HEK293T (cell line): ENCODE measurements at places on chromosomes 2 and 18.
A peak's percentile ranks its signal among the peaks of the same experiment; 100 is the strongest.

GRCh38 chr2:135762530-135762929 lies 20.9 kb downstream of the UBXN4 start:
- no peak for DNase-seq

GRCh38 chr2:66714610-66715009 lies 279.7 kb downstream of the MEIS1 start:
- DNase-seq: no peak

GRCh38 chr2:70467831-70468779 lies 85.5 kb downstream of the TGFA start:
- no peak for DNase-seq

- DNase-seq: no peak
Measured at GRCh38 chr2:104635608-104636007, 218.3 kb upstream of the POU3F3 start.

DNA sequence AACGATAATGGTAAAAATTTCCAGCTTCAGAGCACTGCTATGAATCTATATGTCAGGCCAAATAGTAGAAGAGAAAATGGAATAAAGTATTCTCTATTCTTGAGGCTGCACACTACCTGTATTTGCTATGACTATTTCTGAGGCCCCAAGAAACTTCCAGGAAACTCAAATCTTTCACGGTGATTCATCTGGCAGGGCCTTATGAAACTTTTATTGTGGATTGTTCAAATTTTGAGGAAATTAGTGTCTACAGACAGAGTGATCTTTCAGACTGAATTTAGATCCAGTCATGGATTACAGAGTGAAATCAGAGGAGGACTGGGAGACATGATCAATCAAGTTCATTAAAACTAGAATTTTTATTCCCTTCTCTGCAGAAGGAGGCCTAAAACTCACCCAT lies 4.1 kb upstream of the VSNL1 start:
- DNase-seq: no peak

DNA sequence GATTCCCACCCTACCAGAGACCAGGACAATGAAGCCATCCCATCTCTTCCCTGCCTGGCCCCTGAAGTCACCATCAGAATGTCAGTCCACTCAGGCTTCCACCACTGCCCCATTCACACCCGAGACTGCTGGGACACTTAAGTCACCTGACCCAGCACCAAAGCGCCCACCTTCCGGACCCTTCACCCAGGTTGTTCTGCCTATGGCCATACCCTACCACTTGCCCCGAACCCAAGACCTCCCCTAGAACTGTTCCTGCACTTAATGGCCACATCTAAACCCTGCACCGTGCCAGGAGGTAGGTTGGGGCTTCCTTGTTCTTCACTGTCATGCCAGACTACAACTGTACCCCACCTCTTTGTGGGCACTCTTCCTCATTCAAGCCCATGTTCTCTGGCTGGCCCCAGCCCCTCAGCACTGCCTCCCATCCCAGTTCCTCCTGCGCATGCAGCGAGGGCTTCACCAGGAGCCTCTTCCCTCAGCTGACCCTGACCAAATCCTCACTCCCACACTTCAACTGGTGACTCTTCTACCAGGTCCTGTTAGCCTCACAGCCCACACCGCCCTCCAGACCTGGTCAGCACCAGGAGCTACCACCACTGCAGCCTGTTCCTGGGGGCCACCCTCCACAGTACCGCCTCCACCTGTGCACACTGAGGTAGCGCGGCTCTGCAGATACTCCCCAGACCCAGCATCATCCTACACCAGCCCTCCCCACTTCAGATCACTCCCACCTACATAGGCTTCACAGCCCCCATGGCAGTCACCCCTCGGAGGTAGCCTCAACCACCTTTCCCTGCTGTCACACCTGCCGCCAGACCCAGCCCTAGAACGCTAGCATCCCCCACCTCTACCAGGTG lies 8.3 kb upstream of the ADRA2B start:
- no peak for DNase-seq

- no peak for DNase-seq
Measured at GRCh38 chr2:201942531-201942930, 91.1 kb upstream of the FZD7 start.

- DNase-seq: no peak
Measured at GRCh38 chr18:62189208-62189607, 2.2 kb downstream of the RELCH start.

GRCh38 chr2:195818106-195818505 lies 161.1 kb downstream of the SLC39A10 start:
- no peak for DNase-seq

- no peak for DNase-seq
Measured at GRCh38 chr18:47915229-47915628, 15.2 kb downstream of the SMAD2 start.

- no peak for DNase-seq
Measured at GRCh38 chr2:8472545-8473323, 209.1 kb upstream of the ID2 start.

- no peak for DNase-seq
Measured at GRCh38 chr2:232310121-232310520, 68.4 kb upstream of the ALPP start.

DNA sequence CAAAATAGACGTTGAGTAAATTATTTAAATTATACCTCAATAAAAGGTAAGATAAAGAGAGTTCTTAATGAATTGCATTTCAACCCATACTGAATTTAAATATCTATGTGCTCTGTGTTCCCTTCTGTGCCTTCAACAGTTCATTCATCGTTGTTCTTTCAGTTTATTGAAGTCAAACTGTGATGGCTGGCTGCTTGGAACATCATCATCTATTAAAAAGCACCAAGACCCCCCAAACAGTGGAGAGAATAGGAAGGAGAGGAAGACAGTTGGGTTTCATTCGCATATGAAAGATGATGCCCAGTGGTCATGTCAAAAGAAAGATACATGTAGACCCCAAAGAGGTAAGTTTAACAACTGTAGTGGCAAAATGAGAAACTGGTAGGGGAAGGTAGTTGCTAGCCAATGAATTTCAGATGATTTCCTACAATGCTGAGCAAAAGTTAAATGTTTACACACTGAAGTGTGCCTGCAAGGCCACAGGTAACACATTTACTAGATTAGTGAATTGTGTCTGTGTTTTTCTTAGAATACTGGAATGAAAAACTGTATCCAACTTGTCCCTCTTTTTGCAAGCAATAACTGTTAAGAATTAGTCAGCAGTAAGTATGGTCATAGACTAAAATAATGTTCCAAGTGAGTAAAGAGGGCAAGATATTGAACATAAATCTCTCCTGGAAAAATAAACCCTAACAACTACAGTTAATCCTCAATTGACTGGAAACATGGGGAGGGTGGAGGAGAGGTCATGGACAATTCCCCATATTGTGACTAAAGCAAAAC lies 331.3 kb downstream of the KIAA1328 start:
- DNase-seq: no peak

DNA sequence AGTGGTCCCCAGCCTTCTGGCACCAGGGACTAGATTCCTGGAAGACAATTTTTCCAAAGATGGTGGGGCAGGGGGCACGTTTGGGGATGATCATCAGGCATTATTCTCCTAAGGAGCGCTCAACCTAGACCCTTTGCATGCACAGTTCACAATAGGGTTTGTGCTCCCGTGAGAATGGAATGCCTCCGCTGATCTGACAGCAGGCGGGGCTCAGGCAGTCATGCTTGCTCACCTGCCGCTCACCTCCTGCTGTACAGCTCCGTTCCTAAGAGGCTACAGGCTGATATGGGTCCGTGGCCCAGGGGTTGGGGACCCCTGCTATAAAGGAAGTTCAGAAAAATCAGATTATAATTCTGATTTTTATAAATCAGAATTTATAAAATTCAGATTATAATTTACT lies 22.3 kb upstream of the TYMS start:
- DNase-seq: no peak

GRCh38 chr2:207132019-207132418 lies 33.7 kb downstream of the KLF7 start:
- DNase-seq: no peak

- DNase-seq: no peak
Measured at GRCh38 chr2:60479226-60480088, 74.0 kb downstream of the BCL11A start.

DNA sequence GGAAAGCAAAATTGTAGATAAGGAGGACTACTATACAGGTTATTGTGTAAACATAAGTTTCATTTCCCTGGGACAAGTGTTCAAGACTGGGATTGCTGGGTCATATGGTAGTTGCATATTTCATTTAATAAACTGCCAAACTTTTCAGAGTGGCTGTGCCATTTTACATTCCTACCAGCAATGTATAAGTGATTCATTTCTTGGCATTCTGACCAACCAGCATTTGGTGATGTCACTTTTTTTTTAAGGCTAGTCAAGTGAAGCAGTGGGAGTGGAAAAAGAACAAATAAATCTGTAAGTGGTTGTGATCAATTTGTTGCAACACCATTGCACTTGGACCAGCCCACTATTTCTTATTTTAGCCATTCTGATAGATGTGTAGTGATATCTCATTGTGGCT lies 5.2 kb upstream of the CHCHD5 start:
- DNase-seq: no peak

- DNase-seq: peak; percentile 70
Measured at GRCh38 chr2:204325468-204325867, 219.8 kb upstream of the PARD3B start.

DNA sequence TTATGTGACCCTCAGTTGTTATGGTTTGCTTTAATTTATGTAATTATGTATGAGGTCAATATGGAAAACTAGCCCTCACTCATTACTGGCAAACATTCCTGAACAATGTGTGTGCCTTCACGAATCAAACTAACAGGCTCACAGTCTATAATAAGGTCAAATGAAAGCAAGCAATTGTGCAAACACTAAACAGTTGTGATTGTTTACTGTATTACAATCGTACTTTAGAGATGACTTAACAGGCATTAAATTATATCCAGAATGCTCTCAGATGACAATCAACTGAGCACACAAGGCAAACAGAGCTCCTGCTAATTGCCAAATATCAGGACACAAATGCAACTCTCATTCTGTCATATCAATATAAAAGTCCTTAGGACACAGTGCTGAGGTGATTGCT lies 29.5 kb downstream of the COL5A2 start:
- DNase-seq: no peak

DNA sequence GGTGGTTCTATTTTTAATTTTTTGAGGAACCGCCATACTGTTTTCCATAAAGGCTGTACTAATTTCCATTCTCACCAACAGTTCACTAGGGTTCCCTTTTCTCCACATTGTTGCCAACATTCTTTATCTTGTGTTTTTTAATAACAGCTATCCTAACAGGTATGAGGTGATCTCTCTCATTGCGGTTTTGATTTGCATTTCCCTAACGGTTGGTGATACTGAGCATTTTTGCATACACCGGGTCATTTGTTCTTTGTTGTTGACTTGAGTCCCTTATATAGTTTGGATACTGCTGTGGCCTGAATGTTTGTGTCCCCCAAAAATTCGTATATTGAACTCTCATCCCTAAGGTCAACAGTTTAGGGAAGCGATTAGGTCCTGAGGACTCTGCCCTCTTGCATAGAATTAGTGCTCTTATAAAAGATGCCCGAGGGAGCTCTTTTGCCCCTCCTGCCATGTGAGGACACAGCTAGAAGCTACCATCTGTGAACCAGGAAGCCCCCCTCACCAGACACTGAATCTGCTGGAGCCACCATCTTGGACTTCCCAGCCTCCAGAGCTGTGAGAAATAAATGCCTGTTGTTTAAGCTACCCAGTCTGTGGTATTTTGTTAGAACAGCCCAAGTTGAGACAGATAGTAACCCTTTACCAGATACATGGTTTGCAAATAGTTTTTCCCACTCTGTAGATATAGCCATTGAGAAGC lies 4.7 kb downstream of the IMP4 start:
- DNase-seq: no peak

DNA sequence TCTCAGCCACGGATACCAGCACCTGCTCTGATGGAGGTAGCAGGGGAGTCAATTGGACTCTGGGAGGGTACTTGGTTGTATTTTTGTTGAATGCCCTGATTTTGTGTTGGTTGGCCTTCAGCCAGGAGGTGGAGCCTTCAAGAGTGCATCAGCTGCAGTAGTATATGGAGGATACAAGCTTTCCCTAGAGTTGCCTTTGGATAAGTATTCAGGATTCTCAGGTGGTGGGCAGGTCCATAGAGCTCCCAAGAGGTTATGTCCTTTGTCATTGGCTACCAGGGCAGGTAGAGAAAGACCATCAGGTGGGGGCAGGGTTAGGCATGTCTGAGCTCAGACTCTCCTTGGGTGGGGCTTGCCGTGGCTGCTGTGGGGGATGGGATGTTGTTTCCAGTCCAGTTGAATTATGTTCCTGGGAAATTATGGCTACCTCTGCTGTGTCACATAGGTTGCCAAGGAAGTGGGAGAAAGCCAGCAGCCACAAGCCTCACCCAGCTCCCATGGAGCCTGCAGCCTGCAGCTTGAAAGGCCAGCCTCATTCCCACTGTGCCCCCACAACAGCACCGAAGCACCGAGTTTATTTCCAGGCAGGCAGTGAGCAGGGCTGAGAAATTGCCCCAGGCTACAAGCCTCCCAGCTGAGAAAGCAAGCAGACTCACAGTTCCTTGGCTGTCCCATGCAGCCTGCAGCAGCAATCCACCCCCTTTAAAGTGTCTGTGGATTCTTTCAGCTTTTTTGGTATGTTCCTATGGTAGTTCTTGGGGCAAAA lies 38.6 kb upstream of the CHST9 start:
- DNase-seq: no peak

- DNase-seq: no peak
Measured at GRCh38 chr2:3430172-3430571, 50.7 kb downstream of the TRAPPC12 start.

- no peak for DNase-seq
Measured at GRCh38 chr2:128367601-128368359, 49.1 kb upstream of the HS6ST1 start.

GRCh38 chr2:144183727-144184126 lies 336.2 kb downstream of the ZEB2 start:
- DNase-seq: no peak

DNA sequence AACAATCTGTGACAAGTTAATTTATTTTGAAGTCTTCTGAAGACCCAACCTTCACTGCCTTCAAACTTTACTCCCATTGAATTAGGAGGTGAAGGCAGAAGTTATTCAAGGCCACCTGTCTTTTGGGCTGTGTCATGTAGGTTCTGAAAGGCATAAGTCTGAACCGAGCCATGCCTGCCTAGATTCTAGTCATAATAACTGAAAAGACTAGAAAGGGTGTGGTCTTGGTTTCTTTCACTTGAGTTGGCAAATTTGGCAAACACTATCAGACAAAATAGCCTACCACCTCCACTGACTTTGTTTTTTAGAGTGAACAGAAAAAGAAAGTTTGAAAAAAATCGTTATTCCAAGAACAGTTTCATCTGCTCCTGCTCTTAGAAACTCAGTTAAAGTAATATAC lies 38.4 kb downstream of the PPM1B start:
- DNase-seq: no peak

GRCh38 chr2:17190527-17190926 lies 327.7 kb downstream of the RAD51AP2 start:
- DNase-seq: no peak

- no peak for DNase-seq
Measured at GRCh38 chr2:69089998-69090397, 77.0 kb downstream of the ANTXR1 start.
